ENCODE measurements at places on chromosomes 3 and 15. TPM values are rescaled to one million over a fixed set of nuclear protein-coding genes. Genes with fewer than 3 reads are reported as not detected.

NEO1 gene
- total RNA-seq: 28.3 TPM

GPR62 gene
- total RNA-seq: not detected

SH2D7 gene
- total RNA-seq: not detected

MUSTN1 gene
- total RNA-seq: not detected

CLCN2 gene
- total RNA-seq: 11.6 TPM

ITPKA gene
- 5.7 TPM for total RNA-seq

RAB7A gene
- total RNA-seq: 50.8 TPM

DALRD3 gene
- total RNA-seq: 22.6 TPM

GOLGA6L9 gene
- total RNA-seq: 1.6 TPM

NKTR gene
- 14.5 TPM for total RNA-seq

SCAMP5 gene
- total RNA-seq: 0.29 TPM

SCN11A gene
- not detected for total RNA-seq

ASB14 gene
- total RNA-seq: not detected

CPEB1 gene
- 0.37 TPM for total RNA-seq

HHLA2 gene
- not detected for total RNA-seq

ALDH1A2 gene
- not detected for total RNA-seq

KBTBD8 gene
- total RNA-seq: 1.5 TPM

SMCO1 gene
- not detected for total RNA-seq

RTP3 gene
- total RNA-seq: not detected

TUSC7 gene
- total RNA-seq: not detected

ROBO2 gene
- not detected for total RNA-seq

MOBP gene
- total RNA-seq: not detected

SLC24A5 gene
- not detected for total RNA-seq

CLRN1 gene
- total RNA-seq: not detected

CKMT1B gene
- not detected for total RNA-seq

TM4SF1 gene
- total RNA-seq: 140 TPM

SNX22 gene
- total RNA-seq: 0.05 TPM

GLDN gene
- total RNA-seq: not detected

TRIM42 gene
- total RNA-seq: not detected

TICRR gene
- total RNA-seq: 8.6 TPM

PIF1 gene
- 20.1 TPM for total RNA-seq

CILP gene
- not detected for total RNA-seq

TAMM41 gene
- 8.1 TPM for total RNA-seq

SPATA12 gene
- total RNA-seq: not detected

NAALADL2 gene
- 9.1 TPM for total RNA-seq

KPNA1 gene
- 47.1 TPM for total RNA-seq

CCDC39 gene
- not detected for total RNA-seq

SPRED1 gene
- 32.9 TPM for total RNA-seq

REC114 gene
- total RNA-seq: not detected

NMB gene
- total RNA-seq: 1.7 TPM

CP gene
- total RNA-seq: 1.7 TPM

SKIC8 gene
- 171 TPM for total RNA-seq

LRIG1 gene
- total RNA-seq: 16.0 TPM

TSC22D2 gene
- 11.3 TPM for total RNA-seq

AHSG gene
- total RNA-seq: not detected

GREM1 gene
- total RNA-seq: 12.8 TPM

CRYGS gene
- total RNA-seq: 0.63 TPM

FOXP1 gene
- total RNA-seq: 22.1 TPM

COL6A5 gene
- total RNA-seq: not detected

TGM4 gene
- total RNA-seq: 0.05 TPM

CAMKV gene
- total RNA-seq: not detected

PTX3 gene
- total RNA-seq: 10.5 TPM

TARS3 gene
- total RNA-seq: 30.2 TPM

THAP10 gene
- total RNA-seq: 3.9 TPM

GJD2 gene
- total RNA-seq: not detected

POC1A gene
- total RNA-seq: 12.8 TPM

WDR72 gene
- total RNA-seq: not detected

ZNF502 gene
- 0.79 TPM for total RNA-seq

SEMA3B gene
- total RNA-seq: 2.6 TPM

Data from SJSA1 (cell line).